ENCODE measurements at places on chromosomes 5 and 9. TPM values are rescaled to one million over a fixed set of nuclear protein-coding genes. Genes with fewer than 3 reads are reported as not detected.

- no peak for DNase-seq
These were observed 593 bp upstream of the NAA35 start for GRCh38 chr9:85940275-85940831.

DNA sequence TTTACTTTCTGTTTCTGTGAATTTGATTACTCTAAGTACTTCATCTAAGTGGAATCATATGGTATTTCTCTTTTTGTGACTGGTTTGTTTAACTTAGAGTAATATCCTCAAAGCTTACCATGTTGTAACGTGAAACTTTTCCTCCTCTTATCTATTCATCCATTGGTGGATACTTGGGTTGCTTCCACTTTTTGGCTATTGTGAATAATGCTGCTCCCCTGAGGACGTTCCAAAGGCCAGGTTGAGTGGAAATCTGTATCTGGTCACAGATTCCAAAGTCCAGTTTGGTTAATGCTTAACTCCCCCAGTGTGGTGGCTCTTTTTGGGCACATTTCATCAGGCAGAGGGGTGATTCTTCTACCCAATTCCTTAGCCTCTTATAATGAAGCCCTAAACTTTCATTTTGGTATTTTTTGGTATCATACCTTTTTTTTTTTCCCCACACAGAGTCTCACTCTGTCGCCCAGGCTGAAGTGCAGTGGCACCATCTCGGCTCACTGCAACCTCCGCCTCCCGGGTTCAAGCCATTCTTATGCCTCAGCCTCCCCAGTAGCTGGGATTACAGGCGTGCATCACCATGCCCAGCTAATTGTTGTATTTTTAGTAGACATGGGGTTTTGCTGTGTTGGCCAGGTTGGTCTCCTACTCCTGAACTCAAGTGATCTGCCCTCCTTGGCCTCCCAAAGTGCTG is 65.4 kb downstream of the CMYA5 start:
- DNase-seq, result no peak

DNA sequence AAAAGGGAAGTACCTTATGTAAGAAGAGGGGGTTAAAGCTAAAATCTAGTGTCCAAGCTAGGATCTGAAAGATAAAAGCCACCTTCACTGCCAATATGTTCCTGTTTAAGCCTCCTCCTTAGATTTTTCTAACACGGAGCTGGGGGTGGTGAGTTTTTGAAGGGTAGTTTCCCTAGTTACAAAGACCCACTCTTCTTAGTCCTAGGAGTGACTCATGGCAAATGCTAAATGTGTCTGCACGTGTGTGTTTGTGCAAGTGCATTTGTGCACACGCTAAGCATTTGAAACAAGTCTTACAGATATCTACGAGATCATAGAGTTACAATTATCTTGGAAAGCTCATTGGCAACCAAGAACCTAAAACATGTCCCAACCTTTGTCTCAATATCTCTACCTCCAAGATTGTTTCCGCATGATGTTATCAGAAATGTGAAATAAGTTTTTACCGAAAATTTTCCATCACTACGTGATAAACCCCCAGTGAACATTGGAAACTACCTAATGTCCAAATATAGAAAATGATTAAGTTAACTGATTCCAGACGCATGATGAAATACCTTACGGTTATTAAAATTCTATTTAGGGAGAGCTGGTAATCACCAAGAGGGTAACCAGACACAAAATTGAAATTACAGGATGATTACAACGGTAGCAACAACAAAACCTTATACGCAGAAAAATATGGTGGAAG is 78.0 kb upstream of the HRH2 start:
- DNase-seq, result no peak

DNA sequence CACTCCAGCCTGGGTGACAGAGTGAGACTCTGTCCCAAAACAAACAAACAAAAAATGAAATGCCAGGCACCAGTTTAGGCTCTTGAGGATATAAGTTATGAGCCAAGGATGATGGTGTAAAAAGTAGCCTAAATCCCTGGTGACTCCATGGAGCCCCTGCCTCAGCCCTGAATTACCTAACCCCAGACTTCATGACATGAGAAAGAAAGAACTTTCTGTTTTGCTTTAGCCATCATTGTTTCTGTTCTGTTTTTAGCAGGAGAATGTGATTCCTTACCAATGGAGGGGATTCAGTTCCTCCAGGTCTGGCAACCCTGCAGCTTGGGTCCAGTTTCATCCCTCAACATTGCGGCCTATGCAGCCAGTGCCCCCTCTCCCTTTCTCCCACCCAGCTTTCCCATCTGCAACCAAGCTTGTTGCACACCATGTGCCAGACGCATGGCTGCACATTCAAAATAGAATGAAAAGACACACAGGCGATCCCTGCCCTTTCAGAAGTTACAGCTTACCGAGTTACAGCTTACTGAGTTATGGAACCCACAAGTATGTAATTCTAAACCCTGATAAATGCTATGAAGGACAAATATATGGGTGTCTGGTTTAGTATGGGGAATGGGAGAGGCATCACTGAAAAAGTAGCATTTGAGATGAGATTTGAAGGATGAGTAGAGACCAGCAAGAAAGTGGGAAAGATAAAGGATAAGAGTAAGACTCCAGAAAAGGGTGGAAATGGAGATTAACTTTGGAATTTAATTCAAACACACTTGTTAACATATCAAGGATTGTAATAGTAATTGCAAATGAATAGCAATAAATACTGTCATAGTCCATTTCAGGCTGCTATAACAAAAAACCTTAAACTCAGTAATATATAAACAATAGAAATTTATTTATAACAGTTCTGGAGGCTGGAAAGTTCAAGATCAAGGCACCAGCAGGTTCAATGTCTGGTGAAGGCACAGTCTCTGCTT is 6.0 kb upstream of the SEMA5A start:
- DNase-seq, result no peak

GRCh38 chr9:97848215-97848479 is 4.9 kb upstream of the FOXE1 start:
- no peak for DNase-seq

GRCh38 chr5:82396871-82397514 is 118.8 kb upstream of the RPS23 start:
- DNase-seq, result no peak

DNA sequence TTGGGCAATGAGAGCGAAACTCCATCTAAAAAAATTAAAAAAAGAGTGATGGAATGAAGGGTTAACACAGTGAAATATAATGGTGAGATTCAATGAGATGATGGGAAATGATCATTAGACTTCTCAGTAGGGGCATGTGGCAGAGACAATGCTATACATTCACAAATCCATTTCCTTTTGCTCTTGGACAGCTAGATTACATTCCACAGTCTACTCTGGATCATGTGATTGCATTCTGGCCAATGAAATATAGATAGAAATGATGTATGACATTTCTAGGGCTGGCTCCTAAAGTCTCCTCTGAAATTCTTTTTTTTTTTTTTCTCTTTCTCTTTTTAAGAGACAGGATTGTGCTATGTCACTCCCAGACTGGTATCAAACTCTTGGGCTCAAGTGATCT is 3.8 kb upstream of the GALT start:
- no peak for DNase-seq

DNA sequence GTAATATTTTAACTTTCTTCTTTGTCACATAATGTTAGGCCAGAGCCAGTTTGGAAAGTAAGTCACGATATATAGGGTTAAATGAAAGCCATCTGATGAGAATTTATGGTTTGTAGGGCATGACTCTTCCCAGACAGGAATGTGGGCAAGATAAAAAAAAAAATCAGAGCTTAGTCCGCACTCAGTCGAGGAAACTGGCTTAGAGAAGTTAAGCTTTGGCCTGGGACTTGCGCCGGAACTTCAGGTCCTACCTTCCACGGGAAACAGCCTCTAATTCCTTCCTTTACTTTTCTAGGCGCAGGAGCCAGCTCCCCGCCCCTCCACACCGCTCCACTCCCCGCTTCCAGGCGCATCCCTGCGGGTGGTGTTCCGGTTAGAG is 475 bp downstream of the DDX31 start:
- no peak for DNase-seq

DNA sequence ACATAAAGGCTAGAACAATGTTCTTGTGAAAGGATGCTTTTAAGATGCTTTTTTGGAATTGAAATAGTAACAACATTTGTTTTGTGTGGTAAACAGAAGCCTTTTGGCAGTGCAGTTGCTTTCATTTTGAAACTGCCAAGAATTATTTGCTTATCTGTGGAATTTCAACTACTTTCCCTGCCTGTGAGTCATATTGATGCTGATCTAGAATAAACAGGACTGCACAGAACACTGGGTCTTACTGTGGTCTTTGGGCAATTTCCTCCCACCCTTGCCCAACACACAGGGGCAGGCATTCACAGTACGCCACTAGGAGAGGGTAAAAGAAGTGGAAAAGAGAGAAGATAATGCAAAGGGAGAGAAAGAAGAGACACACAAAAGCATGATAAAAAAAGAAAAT is 483.7 kb downstream of the ELAVL2 start:
- no peak for DNase-seq

GRCh38 chr9:98997604-98998003 is 53.9 kb downstream of the COL15A1 start:
- no peak for DNase-seq

DNA sequence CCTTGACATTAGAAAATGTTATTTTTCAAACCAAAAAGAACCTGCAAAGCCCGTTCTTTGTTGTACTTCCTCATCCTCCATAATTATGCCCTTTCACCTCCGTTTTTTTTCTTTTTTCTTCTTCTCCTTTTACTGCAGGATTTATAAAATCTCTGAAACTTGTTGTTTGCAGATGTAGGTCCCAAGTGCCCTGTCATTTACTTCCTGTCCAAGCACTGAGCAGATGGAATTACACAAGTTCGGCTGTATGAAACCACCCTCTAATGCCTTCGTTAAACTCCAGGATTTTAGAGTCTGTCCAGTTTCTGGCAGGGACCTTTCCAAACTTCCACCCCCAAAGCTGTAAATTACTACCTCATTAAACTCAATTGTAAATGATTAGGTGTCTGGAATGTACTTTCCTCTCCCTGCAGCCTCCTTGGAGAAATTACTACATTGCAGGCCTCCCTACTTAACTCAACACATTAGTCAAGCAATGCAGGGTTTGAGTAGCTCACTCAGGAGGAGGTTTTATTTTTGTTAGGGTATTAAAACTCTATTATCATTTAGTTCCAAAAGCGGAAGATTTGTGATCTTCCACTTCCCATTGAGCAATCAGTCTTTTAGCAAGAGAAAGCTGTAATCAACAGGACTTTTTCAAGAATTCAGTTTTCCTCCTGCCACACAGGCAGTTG is 125.6 kb upstream of the LPAR1 start:
- DNase-seq, result no peak

- no peak for DNase-seq
These were observed 193.6 kb downstream of the DRD1 start for GRCh38 chr5:175250426-175250825.

DNA sequence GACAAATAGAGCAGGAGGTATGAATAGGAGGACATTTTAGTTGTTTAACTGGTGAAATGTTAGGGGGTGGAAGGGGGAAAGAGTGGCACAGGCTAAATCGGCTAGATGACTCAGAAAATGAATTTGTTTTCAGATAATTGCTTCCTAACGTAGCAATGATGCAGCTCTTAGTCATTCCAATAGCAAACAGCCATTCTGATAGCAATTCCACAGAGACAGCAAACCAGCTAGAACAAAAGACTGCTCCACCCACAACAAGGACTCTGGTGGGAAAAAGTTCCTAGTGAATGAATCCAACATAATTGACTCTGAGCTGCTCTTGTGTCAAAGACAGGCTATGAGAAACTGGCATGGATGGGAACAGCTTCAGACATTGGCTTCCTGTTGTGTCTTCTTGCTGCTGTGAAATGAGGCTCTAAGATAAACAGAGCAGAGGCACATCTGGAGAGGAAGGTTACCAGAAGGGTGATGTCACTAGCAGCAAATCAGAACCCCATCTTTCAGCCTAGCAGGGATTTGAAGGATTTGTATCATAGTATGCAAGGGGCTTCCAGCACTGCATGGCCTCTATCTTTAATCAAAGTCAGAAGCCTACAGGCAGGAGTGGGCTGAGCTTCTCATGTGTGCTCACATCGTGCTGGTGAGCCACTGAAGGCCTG is 28.1 kb upstream of the F2RL1 start:
- DNase-seq, result peak; percentile 27

GRCh38 chr9:89576404-89576839 is 28.4 kb upstream of the GADD45G start:
- no peak for DNase-seq

Gene LCN2
- total RNA-seq, result not detected

Gene GEMIN5
- 15.8 TPM for total RNA-seq

Gene TMEM252
- total RNA-seq, result not detected

All from activated T-cell treated with anti-CD3 and anti-CD28 coated beads, Interleukin-2, amount 50 U/mL, for 72 hours (primary cell).